H7 (cell line): ENCODE measurements at places on chromosomes 3 and 15.

DNA sequence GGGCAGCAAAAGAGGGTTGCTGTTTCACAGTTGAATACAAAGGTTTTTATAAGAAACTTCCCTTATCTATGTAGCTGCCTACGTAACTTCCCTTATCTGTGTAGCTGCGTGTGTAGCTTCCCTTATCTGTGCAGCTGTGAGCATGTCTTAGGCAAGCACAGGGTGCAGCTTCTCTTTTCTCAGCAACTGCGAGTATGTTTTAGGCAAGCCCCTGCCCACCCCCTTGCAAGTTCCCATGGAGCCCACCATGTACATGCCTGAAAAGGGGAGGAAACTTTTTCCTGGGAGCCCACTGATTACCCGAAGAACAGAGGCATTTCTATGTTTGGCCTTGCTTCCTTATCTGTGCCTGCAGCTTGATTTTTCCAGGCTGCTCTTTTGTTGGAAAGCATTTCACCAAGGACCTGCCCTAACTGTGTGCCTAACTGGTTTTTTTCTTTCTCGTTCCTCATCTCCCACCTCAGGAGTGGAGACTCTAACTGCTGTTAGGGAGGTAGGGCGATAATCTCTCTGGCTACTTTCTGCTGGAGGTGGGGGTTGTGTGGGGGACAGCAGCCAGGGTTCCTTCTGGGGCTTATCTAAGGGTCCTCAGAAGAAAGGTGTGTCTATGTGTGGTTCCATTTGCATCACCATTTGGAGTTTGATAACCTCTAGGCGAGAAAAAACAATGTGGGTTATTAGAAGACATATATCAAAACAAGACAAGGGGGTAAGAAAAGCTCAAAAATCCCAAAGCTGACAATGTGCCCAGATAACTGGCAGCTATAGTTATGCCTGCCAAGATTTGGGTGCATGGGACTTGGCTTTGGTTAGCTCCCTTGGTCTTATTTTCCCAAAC is 26.0 kb downstream of the SORD start:
- DNase-seq: no peak

DNA sequence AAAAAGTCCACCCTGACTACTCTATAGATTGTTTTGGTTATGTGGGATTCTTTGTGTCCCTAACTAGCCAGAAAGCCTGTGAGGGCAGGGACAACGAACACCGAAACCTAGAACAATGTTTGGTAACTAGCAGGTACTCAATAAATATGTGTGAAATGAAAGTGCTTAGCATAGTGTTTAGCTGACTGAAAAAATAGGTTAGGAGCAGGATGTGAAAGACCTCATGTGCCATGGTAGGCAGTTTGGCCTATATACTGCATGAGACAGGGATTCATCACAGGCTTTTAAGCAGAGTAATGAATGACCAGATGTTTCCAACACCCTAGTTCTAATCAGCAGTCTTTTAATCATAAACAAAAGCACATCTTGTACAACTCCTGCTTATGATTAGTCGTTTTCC is 64.2 kb downstream of the MYO5A start:
- no peak for DNase-seq

GRCh38 chr3:83033133-83033532 is 1271.7 kb upstream of the GBE1 start:
- DNase-seq: no peak

DNA sequence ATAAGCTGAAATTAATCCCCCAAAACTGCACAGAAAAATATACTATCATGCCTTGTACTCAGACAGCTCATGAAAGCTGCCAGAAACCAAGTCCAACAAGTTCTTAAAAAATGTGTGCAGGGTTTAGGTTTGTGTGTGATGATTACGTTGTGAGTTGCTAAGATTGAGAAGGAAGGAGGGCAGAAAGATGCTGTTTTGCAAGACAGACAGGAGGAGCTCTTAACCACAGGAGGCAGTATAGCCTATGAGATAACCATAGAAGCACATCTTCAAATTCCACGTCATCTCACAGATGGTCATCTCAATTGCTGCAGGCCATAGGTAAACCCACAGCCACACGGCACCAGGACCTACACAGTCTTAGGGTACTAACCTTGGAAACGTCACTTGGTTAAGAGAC is 191.9 kb downstream of the STT3B start:
- DNase-seq: peak; percentile 33
